ENCODE measurements at places on chromosomes 6 and 20. TPM values are rescaled to one million over a fixed set of nuclear protein-coding genes. Genes with fewer than 3 reads are reported as not detected.
A peak's percentile ranks its signal among the peaks of the same experiment; 100 is the strongest.

MYL9 gene
- 0.11 TPM for total RNA-seq

TMEM244 gene
- not detected for total RNA-seq

DNA sequence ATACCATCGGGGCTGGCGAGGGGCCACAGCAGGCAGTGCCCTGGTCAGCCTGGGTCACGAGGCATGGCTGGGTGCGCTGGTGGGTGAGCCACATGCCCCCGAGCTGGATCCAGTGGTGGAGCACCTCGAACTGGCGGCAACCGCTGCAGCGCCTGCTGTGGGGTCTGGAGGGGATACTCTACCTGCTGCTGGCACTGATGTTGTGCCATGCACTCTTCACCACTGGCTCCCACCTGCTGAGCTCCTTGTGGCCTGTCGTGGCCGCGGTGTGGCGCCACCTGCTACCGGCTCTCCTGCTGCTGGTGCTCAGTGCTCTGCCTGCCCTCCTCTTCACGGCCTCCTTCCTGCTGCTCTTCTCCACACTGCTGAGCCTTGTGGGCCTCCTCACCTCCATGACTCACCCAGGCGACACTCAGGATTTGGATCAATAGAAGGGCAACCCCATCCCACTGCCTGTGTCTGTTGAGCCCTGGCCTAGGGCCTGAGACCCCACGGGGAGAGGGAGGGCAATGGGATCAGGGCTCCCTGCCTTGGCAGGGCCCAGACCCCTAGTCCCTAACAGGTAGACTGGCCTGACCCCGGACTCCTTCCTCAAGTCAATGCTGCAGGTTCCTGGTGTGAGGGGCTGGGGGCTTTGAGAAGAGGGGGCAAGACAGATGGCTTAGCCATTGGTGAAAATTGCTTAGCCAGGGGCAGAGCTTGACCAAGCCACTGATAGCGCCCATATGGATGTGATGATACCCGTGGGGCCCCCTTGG is 598 bp downstream of the TMEM239 start:
- H3K4me3 ChIP-seq, result no peak overlapping the region
- no peak overlapping the region for H3K27ac ChIP-seq
- no peak for DNase-seq
- H3K27me3 ChIP-seq, result no peaks in the 10 kb centered on the region
- H3K4me1 ChIP-seq, result peaks cover 21% of the 10 kb centered on the region

DNA sequence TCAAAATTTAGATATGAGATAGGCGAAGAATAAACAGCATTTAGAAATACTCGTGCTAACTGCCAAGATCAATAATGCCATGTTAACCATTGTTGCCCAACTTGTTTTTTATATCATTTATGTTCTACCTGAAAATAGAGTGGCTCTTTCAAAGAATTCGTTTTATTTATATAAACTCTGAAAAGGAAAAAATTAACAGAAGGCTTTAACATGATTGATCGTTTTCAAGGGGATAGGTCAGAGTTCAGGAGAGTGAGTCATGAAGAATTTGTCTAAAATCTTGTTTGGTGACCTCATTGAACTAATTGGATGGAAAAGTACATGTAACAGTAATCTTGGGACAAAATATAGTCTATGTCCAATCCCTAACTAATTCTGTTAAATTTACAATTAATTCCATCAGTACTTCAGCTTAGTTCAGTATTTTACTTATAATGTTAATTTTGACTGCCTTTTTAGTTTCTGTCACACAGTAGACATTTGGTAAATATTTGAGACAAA is 11.1 kb upstream of the ELOVL2 start:
- H3K36me3 ChIP-seq, result no peaks in the 10 kb centered on the region
- no peaks in the 10 kb centered on the region for H3K27me3 ChIP-seq
- H3K4me1 ChIP-seq, result no peaks in the 10 kb centered on the region

DNA sequence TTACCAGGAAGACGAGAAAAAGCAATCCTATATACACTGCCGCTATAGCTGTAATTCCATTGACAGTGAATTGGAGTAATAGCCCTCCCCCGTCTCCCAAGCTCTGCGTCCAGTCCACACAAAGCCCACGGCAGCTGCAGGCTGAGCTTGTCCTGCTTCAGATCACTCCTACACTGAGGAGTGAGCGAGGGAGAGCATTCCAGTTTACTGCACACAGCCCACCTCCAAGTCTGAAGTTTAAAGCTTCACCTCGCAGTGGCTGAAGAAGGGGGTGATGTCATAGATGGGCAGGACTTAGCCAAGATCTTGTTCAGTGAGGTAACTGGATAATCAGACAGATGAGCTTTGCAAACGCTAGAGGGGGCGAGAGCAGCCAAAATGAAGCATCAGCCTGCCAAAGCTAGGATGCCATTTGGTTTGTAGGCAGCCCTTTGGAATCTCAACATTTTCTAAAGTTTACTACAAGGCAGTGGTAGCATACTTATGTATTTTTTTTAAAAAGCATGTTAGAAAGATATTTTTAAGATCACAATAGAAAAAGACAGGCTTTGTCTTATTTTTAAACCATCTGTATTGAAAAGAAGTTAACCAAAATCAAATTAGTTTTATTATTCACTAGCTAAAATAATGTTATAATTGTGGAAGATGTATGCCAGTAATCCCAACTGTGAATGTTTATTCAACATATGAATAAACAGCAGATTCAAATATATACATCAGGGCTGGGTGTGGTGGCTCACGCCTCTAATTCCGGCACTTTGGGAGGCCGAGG is at the start of gene FLRT3:
Gene FLRT3 (minus strand): TSS at position 213 of the 772 bp plus-strand sequence. CDS start 10,106 bp downstream, outside the sequence.
- peak within 1 kb of the TSS; percentile 35 for H3K4me3 ChIP-seq
- H3K4me1 ChIP-seq, result no peaks in the 10 kb centered on the region
- peak; percentile 88 for DNase-seq

DNA sequence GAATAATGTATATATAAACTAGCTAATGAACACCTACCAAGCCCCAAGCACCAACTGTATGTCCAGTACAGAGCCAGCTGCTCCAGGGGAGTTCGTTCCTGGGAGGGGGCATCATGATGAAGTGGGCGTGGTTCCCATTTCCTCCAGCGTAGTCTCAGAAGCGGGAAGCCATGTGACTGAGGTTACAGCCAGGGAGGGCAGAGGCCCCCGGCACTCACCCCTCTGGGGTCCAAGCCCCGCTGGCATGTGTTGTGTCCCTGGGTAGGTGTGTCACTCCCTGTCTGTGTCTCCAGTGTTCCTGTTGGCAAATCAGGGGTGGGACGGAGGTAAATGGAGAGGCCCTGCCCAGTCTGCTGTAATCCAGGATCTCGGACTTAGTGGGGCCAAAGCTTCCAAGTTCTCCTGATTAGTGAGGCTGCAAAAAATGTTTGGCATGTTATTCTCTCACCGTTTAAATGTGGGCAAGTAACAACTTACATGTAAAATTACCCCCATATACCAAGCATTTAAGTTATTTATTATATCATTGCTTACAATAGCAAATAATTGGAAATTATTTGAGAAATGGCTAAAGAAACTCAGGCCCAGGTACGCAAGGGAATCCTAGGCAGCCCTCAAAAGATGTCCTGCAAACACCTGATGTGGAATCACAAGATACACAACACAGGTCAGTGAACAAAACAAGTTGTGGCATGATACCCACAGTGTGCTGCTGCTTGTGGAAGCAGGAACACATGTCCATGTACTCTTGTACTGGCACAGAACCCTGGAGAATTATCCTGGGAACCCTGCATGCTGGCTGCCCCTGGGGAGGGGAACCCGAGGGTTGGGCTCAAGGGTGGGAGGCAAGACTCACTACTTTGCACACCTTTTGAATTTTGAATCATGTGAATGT is 22.2 kb downstream of the FAM110A start:
- H3K4me1 ChIP-seq, result no peaks in the 10 kb centered on the region
- no peak overlapping the region for H3K27ac ChIP-seq
- no peaks in the 10 kb centered on the region for H3K36me3 ChIP-seq
- H3K27me3 ChIP-seq, result no peaks in the 10 kb centered on the region

GRCh38 chr6:3849681-3850450 is 693 bp downstream of the FAM50B start:
- peak; percentile 12 for DNase-seq
- H3K27me3 ChIP-seq, result no peaks in the 10 kb centered on the region
- H3K4me3 ChIP-seq, result peak overlapping the region; percentile 68
- H3K36me3 ChIP-seq, result no peaks in the 10 kb centered on the region
- H3K27ac ChIP-seq, result peak overlapping the region; percentile 75
- H3K4me1 ChIP-seq, result no peaks in the 10 kb centered on the region

- DNase-seq, result peak; percentile 89
- peaks cover 19% of the 10 kb centered on the region for H3K4me1 ChIP-seq
- H3K27me3 ChIP-seq, result peaks cover 6% of the 10 kb centered on the region
- H3K27ac ChIP-seq, result no peak overlapping the region
Measured at GRCh38 chr6:41424370-41425058, 89.1 kb downstream of the NCR2 start.

DNA sequence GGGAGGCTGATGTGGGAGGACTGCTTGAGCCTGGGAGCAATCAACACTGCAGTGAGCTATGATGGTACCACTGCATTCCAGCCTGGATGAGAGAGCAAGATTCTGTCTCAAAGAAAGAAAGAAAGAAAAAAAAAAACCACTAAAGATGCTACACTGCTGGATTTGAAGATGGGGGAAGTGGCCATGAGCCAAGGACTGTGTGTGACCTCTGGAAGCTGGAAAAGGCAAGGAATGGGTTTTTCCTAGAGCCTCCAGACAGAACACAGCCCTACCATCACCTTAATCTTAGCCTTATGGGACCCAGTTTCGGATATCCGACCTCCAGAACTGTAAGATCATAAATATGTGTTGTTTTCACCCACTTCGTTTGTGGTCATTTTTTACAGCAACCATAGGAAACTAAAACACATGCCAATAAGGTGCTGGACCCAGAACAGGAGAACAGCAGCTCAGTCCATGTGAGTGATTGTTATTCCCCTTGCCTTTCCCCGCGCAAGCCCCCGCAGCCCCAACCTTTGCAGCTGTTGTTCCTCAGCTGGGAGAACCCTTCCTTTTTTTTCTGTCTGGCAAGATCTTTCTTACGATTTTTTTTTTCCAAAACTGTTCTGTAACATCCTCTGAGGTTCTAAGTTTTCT is 11.1 kb upstream of the VAPB start:
- no peaks in the 10 kb centered on the region for H3K4me1 ChIP-seq
- H3K4me3 ChIP-seq, result no peak overlapping the region
- H3K27me3 ChIP-seq, result no peaks in the 10 kb centered on the region
- no peak for DNase-seq

DNA sequence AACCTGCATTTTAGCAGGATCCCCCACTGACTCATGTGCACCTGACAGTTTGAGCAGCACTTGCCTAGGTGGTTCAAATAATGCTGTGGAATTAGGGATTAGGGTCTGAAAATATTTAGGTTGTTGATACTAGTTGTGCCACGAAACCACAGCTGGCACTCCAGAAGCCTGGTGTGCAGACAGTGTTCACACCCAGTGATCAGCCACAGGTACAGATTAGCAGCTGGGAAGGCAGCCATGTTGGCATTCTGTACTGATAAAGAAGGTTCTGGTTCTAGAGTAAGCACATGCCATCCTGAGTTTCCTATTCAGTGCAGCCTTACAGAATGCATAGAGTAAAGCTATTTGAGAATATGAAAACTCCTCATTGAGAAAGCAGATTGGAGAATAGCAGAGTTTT is 30.1 kb downstream of the TMEM74B start:
- no peak overlapping the region for H3K4me3 ChIP-seq
- no peaks in the 10 kb centered on the region for H3K4me1 ChIP-seq
- H3K27me3 ChIP-seq, result no peaks in the 10 kb centered on the region
- DNase-seq, result no peak
- peaks cover 4% of the 10 kb centered on the region for H3K36me3 ChIP-seq

DNA sequence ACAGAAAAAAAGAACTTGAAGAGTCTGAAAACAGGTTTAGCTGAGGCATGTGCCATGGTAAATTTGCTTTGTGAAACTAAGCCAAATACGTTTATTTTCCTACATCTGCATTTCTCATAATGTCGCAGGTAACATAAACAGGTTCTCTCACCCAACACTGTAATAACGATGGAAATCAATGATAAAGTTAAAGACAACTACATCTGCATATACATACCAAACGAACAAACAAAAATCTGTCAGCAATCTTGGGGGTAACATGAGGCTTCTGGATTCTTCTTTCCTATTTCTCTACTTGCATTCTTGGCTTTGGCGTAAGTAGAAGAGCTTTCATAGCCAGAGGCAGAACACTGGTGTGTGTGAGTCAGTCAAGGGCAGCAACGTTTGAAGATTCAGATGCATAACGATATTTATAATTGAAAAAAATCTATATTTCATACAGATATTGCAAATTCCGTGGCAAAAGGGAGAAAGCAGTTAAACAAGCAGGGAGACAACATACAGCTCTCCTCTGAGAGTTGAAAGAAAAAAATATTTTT is 195.1 kb downstream of the EDN1 start:
- no peaks in the 10 kb centered on the region for H3K4me1 ChIP-seq
- H3K36me3 ChIP-seq, result no peaks in the 10 kb centered on the region
- H3K27ac ChIP-seq, result no peak overlapping the region
- DNase-seq, result no peak
- H3K27me3 ChIP-seq, result no peaks in the 10 kb centered on the region

GRCh38 chr6:46215777-46216176 is 45.0 kb upstream of the ENPP5 start:
- H3K36me3 ChIP-seq, result no peaks in the 10 kb centered on the region
- no peak for DNase-seq
- H3K4me3 ChIP-seq, result no peak overlapping the region
- no peak overlapping the region for H3K27ac ChIP-seq
- no peaks in the 10 kb centered on the region for H3K4me1 ChIP-seq

DNA sequence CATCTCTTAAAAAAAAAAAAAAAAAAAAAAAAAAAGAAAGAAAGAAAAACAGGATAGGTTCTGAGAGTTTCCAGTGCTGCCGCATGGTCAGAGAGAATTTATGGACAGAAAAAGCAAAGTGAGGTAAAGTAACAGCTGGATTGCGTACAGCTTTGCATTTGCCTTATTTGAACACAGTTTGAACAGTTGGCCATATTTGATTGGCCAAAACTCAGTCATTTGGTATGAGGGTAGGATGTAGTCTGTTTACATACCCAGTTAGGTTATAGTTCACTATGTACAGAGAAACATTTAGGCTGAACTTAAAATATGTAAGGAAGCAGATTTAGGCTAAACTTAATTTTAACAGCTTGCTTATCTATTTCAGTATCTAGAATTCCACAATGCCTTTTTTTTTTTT is 17.5 kb upstream of the L3MBTL1 start:
- no peaks in the 10 kb centered on the region for H3K27me3 ChIP-seq
- H3K27ac ChIP-seq, result no peak overlapping the region
- no peak overlapping the region for H3K4me3 ChIP-seq
- no peak for DNase-seq
- no peaks in the 10 kb centered on the region for H3K36me3 ChIP-seq

DNA sequence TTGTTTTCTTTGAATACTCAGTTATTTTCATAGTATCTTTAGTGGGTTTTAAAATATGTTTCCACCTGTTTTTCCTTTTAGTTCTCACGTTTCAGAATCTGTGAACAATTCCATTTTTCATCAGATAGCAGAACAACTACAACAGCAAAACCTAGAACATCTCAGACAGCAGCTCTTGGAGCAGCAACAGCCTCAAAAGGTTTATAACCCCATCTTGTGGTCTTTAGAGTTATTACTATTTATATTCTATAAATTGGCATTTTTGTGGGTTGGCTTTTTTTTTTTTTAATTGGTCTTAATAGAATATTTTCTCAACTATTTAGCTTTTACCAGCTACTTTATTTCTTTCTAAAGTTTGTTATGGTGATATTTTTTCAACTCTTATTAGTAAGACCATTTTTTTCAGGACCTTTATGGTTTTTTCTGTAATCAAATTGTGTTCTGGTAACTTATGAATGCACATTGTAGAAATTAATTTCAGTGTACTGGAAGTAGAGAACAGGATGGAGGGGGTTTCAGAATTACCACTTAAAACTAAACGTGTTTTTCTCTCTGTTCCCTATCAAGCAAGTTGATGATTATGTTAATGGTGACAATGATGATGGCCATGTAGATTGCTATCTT is 72.2 kb downstream of the SCAF8 start:
- H3K4me3 ChIP-seq, result no peak overlapping the region
- no peaks in the 10 kb centered on the region for H3K27me3 ChIP-seq
- peak; percentile 61 for DNase-seq

Measured in A673 (cell line).